ENCODE measurements at places on chromosomes 6 and 20.

- no peak for DNase-seq
Observed at GRCh38 chr20:19449051-19449450, 236.6 kb downstream of the SLC24A3 start.

DNA sequence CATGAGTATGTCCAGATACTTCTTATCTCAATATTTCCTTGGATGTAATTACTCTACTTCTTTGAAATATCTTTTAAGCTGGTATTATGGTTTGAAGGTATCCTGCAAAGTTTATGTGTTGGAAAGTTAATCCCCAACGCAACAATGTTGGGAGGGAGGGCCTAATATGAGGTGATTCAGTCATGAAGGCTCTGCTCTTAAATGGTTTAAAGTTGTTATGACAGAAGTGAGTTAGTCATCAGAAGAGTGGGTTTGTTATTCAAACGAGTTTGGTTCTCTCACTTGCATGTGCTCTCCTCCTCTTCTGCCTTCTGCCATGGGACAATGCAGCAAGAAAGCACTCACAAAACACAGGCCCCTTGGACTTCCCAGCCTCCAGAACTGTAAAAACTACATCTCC, 176.3 kb downstream of the KCNQ5 start:
- DNase-seq, result no peak

- DNase-seq, result no peak
Observed at GRCh38 chr20:54648421-54649142, 173.2 kb downstream of the DOK5 start.

DNA sequence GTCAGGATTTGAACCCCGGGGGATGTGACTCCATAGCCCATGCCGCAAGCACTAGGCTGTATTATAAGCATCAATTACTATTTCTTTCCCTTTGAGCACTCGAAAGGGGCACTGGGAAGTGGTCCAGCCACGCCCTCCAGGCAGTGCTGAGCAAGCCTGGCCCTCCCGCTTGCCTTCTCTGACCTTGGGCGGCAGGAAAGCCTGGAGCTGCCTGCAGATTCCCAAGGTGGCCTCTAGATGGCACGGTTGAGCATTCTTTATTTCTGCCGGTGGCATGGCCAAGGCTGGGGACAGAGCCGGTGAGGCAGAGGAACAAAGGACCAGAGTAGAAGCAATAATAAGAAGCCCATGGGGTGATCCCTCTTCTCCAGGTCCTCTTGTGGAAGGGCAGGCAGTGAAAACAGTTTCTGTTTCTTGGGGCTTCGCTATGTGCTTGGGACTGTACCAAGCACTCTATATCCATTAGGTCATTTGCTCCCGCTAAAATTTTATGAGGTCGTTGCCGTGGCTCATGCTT, 32.0 kb downstream of the ARHGAP40 start:
- peak; percentile 36 for DNase-seq

All from activated T-helper 9 cell treated with anti-CD3 and anti-CD28 coated beads, Interleukin-2, amount 50 U/mL, for 16 hours (primary cell).